ENCODE measurements at places on chromosomes 7 and 10.

DNA sequence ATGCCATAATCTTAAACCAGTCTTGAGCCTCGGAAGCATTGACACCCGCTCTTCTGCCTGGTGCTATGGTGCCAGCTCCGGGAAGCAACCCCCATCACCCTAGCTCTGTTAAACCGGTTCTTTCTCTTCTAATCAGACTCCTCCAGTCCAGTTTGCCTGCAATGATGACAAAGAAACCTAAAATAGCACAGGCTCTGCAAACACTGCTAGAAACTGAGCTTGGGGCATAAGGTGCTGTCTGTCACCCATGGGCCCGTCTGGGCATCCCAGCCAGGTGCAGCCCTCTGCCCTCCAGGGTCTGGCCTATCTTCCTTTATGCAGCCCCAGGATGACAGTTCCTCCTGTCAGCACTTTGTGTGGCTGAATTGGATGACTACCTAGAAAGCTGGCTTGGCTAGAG is 14.2 kb upstream of the CAMK2G start:
- DNase-seq, result no peak

GRCh38 chr10:121928528-121928884 is 675 bp upstream of the ATE1 start:
- no peak for DNase-seq

DNA sequence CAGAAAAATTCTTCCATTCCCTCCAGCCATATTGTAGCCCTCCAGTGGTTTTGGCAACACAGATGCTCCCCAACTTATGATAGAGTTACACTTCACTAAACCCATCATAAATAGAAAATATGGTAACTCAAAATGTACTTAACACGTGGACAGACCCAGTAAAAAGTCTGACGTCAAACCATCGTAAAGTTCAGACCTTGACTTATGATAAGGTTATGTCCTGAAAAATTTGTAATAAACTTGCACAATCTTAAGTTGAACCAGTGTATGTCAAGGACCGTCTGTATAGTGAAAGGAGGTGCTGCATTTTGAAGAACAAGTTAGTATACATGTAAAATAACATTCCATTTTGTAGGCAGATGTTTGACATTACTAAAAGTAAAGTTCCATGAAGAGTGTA is 142.8 kb downstream of the NSUN6 start:
- no peak for DNase-seq

DNA sequence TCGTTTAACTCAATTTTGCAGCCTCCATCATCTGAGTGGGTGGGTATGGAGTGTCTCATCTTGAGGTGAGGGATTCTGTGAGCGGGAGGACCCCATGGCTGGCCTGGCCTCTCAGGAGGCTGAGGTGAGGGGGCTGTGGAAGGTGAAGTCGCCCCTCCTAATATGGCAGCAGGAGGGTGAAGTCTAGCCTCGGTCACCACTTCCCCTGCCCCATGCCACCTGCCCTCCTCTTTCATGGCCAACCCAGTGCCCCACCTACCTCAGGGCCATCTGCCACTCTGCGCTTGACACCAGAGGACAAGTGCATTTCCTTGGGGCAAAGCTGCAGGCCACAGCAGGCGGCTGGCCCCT is 8.7 kb downstream of the RASGEF1A start:
- no peak for DNase-seq

DNA sequence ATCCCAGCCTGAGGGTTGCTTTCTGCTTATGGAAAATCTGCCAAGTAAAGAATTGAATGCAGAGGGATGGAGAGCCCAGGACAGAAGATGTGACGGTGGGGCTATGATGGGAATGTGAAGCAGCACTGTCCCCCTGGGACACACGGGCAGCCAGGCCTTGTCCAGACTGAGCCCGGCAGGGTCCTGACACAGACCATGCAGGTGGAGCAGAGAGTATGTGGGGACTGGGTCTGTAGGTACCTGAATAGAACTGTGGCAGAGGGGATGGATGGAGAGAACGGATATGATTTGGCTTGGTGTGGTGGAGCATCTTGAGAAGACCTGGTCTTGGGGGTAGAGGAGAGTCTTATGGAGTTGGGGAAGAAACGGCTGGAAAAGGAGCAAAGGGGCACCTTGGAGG is 732 bp upstream of the LRRC18 start:
- no peak for DNase-seq

DNA sequence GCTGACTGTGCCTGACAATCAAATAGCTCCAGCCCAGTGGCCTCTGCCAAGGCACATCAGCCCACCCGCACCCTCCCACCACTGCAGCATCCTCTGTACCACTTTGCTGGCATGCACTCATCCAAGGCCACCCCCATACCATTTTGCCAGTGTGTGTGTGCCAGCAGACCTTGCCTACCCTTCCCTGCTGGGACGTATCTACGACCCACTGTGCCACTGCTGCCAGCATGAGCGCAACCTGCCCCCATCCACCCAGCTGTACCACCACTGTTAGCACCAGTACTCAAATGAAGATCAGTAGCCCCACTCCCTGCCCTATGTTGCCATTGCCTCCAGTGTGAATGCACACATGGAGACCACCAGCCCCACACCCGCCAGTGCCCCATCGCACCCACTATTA is 149.4 kb upstream of the PTN start:
- no peak for DNase-seq

DNA sequence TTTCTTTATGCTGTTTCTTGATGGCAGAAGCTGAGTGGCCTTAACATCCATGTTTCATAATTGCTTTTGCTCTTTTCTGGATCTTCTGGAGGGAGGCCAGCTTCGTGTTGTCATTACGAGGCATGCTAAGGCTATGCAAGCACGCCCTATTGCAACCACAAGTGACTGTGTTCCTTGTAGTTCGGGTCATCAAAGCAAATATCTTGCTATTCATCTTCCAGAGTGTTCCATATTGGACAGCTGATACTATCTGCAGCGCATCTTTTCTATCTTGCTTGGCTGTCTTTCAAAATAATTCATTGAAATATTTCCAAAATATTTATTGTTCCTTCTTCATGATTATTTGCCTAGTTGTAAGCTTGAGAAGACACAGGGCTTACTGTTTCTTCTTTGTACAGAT is 5.0 kb downstream of the EPHB6 start:
- no peak for DNase-seq

DNA sequence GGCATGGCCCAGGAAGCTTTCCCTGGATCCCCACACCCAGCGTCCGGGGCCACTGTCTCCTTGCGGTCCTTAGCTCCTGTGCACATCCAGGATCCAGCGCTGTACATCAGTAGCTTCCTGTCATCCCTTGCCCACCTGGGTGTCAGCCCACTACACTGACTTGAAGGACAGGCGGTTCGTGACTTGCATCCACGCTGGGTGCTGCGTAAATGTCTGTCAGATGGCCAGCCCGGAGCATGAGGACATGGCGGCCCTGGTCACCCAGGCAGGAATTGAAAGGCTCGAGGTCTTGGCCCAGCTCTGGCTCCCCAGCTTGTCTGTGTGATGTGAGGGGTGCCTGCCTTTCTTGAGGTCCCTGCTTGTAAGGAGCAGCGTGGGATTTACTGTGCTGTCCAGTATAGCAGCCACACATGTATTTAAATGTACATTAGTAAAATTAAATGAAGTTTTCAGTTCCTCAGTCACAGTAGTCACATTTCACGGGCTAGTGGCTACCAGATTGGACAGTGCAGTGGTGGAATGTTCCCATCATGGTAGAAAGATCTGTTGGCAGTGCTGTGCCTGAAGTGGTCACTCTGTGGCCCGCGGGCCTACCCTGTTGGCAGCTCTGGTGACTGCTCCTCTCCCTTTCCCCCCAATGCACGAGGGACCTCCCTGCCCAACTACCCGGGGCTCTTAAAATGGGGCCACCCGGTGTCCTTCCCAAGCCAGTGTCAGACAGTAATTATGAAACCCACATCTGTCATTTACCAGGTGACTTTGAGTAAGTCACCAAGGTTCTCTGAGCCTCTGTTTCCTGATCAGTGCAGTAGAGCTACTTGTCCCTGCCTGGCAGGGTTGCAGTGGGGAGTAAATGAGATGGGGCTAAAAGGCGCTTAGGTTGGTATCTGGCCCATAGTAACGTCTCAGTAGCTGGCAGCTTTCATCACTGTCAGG is 97.8 kb upstream of the PPIF start:
- DNase-seq, result no peak

GRCh38 chr10:100168313-100168643 is 17.6 kb downstream of the ERLIN1 start:
- no peak for DNase-seq

- DNase-seq, result no peak
These were observed 879 bp downstream of the NUDT5 start for GRCh38 chr10:12194752-12195271.

DNA sequence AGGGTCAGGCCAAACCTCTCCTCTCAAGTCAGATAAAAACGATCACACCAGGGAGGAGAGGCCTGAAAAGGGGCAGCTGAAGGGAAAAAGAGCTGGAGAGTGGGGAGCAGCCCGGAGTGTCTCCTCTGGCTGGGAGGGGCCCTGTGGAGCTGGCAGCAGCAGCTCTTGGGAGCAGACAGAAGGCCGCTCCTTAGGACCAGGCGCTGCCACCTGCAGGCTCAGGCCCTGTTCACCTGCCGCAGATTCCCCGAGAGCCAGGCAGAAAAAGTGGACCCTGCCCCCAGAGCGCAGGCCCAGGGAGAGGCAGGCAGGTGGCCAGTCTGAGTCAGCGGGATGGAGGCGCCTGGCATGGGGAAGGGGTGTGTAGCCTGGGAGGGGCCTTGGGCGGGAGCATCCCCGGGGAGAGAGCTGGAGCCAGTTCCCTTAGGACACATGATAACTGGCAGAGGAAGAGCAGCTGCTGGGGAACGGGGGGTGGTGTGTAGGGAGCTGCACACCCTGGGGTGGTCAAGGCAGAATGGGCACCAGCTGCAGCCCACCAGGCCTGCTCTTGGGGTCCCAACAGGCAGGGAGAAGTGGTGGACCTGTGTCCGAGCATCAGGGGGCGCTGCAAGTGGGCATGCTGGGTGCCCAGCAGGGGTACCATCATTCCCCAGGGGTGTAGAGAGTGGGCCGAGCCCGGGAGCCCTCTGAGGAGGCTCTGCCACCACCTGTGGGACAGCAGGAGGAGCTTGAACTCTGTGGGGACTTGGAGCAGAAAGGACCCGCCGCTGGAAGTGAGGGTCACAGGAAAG is 177.2 kb upstream of the RHEB start:
- DNase-seq, result no peak

- no peak for DNase-seq
These were observed 47.0 kb downstream of the SRI start for GRCh38 chr7:88172842-88173241.

- DNase-seq, result no peak
These were observed 39.4 kb downstream of the SEMA3A start for GRCh38 chr7:84154991-84155781.

DNA sequence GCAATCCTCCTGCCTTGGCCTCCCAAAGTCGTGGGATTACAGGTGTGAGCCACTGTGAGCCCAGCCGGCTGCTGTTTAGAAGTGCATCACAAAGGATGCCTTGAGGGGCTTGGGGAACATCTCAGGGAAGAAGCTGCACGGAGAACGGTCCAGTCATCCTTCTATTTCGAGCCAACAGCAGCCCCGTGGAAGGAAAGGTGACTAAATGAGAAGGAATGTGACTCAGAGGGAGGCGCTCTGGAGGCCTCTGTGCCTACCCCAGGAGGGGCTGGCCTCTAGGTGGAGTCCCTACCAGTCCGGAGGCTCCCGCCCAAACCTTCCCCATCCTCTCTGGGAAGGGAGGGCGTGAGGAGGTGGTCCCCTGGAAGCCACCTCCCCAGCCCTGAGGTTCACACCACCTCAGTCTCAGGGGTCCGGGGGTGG is 76.2 kb downstream of the CTBP2 start:
- DNase-seq, result no peak

- DNase-seq, result no peak
These were observed 472.1 kb upstream of the IGFBP3 start for GRCh38 chr7:46393142-46393541.

GRCh38 chr7:152511736-152512135 is 75.9 kb upstream of the KMT2C start:
- no peak for DNase-seq

GRCh38 chr7:105773030-105773460 is 103.4 kb downstream of the ATXN7L1 start:
- no peak for DNase-seq

GRCh38 chr7:138499340-138499739 is 39.3 kb downstream of the TRIM24 start:
- DNase-seq, result peak; percentile 30

- DNase-seq, result no peak
These were observed 28.6 kb upstream of the RHBDD2 start for GRCh38 chr7:75850235-75850634.

DNA sequence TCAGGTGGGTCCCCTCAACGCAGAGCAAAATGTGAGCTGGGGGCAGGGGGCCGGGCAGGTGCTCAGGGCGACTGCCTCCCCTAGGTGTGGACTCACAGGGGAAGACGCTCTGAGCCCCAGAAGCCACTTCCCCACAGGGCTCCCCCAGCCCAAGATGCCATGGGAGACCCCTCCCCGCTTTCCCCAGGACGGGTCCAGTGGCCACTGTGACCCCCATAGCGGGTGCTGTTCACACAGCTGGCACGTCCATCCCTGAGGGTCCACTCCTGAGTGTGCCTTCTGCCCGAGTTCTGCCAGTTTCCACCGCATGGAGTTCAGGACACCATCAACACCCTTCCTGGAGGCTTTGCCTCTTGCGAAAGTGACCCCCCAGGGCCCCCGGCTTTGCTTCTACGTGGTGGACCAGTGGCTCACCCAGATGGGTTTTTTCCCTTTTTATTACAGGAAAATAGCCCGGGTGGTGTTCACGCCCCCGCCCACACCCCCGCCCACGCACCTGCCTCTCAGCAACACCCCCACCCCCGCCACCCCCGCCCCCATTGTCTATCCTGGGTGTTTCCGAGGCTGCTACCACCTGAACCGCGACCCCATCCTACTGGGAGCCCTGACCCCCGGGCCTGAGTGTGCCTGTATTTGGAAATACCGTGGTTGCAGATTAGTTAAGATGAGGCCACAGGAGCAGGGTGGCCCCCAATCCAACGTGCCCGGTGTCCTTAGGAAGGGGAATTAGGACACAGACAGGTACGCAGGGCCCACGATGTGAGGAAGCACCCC is 32.0 kb downstream of the ADAP1 start:
- DNase-seq, result no peak

- no peak for DNase-seq
These were observed 78.0 kb upstream of the DYNC1I1 start for GRCh38 chr7:95694334-95694733.

- no peak for DNase-seq
These were observed 63.7 kb downstream of the TRUB1 start for GRCh38 chr10:115001506-115002381.
